NCI-H146 (cell line): ENCODE measurements at places on chromosomes 1 and 21.

GRCh38 chr1:208587110-208587509 is 342.9 kb upstream of the PLXNA2 start:
- no peak for DNase-seq

GRCh38 chr1:173294843-173295242 is 87.7 kb upstream of the TNFSF4 start:
- DNase-seq = no peak

DNA sequence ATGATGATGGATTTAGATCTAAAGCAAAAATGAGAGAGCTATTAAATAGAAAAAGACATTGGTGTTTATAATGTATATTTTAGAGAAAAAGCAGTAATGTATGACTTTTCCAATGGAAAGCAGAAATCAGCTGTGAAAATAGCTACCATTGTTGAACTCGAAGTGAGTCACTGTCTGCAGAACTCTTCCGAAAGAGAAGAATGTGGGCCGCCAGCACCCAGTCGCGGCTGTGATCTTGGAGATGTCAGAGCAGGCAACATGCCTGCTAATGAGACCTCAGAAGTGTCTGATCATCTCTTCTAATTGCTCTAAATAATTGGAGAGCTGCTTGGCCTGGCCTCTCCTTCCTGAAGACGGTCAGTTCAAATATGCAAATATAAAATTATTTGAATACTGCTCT is 333.6 kb upstream of the RUNX1 start:
- DNase-seq = no peak

- DNase-seq = no peak
These were observed 58.2 kb upstream of the ADAR start for GRCh38 chr1:154666051-154666790.

GRCh38 chr1:229209386-229209785 is 61.5 kb upstream of the RAB4A start:
- DNase-seq = no peak

- DNase-seq = no peak
These were observed 185.1 kb upstream of the LMO4 start for GRCh38 chr1:87143413-87144135.

- DNase-seq = peak; percentile 94
These were observed 94.5 kb upstream of the LPGAT1 start for GRCh38 chr1:211925016-211925415.

- DNase-seq = no peak
These were observed 16.2 kb downstream of the WASF2 start for GRCh38 chr1:27473755-27474154.

DNA sequence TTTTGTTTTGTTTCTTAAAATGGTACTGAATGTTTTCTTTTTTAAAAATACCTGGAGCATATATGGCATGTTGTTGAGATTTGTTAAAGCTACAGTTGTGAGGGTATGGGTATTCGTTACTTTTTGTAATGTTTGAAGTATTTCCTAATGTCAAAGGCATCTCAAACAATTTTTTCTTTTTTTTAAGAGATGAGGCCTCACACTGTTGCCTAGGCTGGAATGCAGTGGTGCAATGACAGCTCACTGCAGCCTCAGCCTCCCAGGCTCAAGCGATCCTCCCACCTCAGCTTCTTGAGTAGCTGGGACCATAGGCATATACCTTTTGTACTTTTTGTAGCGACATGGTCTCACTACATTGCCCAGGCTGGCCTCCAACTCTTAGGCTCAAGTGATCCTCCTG is 16.1 kb downstream of the CLCN6 start:
- no peak for DNase-seq

DNA sequence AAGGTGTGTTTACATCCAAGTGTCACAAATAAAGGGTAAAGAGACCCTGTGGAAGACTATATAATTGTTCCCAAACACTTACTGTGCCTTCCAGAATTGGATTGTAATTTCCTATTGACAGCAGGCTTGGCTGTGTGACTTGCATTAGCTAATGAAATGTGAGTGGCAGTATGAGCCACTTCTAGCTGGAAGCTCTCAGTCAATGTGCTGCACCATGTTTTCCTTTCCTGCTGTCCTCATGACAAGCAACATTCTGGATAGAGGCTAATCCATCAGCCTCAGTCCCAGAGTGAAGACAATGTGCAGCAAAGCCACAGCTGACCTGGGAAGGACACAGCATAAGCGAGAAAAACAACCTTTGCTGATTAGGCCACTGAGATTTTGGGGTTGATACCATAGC is 5.9 kb upstream of the FOXJ3 start:
- peak; percentile 66 for DNase-seq

GRCh38 chr1:212182579-212182978 is 102.6 kb upstream of the PPP2R5A start:
- DNase-seq = no peak

DNA sequence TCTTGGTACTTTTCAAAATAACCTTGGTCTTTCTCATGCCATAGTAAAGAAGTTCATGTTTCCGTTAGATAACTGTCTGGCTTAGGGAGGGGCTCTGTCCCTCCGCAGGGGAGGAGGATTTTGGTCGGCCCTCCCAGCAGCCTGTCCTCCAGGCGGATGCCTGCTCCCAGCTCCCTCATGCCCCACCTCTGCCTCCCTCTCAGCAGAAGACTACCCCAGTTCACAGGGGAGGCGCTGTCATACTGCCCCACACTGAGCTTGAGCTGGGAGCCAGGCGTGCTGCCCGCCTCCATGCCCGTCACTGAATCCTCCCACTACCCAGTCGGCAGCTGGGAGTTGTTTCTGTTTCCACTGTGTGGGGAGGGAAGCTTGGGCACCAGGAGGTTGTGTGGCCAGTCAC is 127.3 kb downstream of the CAMTA1 start:
- DNase-seq = no peak

GRCh38 chr21:16838331-16838730 is 674.5 kb upstream of the CXADR start:
- DNase-seq = no peak

DNA sequence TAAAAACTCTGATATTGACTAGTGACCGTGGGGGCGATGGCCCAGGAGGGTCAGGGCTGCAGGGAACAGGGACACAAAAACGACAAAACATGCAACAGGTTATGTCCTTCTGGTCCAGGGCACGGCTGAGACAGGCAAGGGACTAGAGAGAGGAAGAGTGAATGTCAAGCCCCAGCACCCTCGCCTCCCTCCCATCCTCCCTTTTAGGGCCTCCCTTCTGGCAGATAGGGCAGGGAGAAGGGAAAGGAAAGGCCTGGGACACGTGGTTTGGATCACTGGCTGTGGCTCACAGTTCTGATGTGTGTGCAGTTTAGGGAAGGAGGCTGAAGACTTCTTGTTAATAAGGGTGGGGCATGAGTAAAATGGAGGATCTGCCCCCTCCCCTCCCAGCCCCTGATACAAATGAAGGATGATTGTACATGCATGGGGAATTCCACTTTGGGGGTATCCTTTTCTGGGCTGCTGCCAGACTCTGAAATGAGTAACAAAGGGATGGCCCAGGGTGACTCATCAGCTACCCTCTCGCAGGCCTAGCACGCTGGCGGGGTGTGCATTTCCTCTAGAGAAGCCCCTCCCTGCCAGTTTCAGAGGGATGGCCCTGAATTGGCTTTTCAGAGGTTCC is 14.2 kb downstream of the CAPN2 start:
- no peak for DNase-seq

DNA sequence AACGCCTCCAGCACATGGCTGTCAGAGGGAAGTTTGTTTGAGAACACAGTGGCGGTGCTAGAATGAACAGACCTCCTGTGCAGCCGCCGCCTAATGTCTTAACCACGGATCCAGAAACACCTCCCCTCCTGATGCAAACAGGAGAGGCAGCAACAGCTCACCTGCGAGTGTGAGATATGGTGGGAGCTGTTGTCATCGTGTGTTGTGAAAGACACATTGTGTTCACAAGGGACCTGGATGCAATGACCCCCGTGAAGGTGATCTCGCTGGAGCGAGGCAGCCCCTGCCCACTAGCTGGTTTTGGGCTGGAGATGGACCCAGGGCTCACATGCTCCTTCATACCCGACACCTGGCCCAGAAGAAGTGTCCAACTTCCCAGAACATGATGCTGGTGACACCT is 315.3 kb upstream of the C1orf174 start:
- DNase-seq = no peak

GRCh38 chr1:30760596-30761324 is 3.2 kb upstream of the LAPTM5 start:
- peak; percentile 21 for DNase-seq

GRCh38 chr1:106620521-106620954 is 435.9 kb upstream of the PRMT6 start:
- no peak for DNase-seq

DNA sequence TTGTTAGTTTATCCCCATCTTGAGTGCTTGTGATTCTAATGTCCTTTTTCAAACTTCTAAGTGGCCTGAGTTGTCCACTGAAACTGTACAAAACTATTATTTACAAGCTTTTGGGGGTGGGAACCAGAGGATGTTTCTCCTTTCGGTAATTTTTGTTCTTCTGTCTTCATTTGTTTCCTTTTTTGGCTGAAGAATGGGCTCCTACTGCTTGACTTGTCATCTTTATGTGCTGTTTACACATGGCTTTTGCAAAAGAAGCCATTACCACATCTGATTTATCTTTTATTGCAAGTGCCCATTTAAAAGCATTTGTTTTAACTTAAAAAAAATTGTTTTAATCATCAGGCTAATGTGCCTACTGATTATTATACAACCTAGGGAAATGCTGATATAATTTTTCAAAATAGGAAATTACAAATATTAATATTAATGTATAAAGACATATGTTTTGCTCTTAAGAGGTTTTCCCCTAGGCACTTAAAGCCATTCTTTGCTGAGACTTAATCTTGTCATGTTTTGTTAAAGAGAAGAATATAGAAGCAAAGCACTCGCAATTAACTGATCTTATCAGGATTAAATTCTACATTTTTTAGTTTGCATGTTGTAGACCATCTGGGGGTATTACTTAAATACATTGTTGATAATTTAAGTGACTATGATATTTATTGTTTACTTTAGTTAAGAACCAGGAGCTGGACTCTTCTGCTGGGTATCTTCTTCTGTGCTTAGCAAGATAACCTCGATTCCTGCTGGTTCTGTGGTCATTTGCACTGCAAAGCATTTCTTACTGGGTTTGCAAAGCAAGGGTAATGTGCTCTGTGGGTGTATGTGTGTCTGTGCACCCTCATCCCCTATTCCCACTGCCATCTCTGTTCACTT is 40.1 kb downstream of the TMEM200B start:
- no peak for DNase-seq

GRCh38 chr1:88063605-88064004 is 620.5 kb upstream of the PKN2 start:
- no peak for DNase-seq

GRCh38 chr1:234710936-234711724 is 101.2 kb upstream of the IRF2BP2 start:
- no peak for DNase-seq

DNA sequence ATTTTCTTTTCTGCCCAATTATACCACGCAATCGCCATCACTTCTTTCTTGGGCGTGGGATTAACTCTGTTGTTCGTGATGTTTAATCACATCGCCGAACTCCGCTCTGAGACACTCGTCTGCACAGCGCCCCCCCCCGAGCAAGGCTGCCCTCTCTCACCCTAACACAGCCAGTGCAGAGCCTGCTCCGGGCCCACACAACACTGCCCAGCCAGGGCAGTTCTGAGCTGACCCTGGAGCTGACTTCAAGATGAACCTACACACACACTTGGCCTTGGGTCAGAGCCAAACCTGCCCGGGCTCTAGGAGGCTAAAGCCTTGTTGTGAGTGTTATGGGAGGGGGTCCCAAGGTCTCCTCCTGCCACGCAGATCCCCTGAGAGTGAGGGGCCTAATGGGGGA is 64.6 kb upstream of the LRP8 start:
- no peak for DNase-seq

- DNase-seq = no peak
These were observed 13.7 kb downstream of the SLC45A3 start for GRCh38 chr1:205666372-205667166.

DNA sequence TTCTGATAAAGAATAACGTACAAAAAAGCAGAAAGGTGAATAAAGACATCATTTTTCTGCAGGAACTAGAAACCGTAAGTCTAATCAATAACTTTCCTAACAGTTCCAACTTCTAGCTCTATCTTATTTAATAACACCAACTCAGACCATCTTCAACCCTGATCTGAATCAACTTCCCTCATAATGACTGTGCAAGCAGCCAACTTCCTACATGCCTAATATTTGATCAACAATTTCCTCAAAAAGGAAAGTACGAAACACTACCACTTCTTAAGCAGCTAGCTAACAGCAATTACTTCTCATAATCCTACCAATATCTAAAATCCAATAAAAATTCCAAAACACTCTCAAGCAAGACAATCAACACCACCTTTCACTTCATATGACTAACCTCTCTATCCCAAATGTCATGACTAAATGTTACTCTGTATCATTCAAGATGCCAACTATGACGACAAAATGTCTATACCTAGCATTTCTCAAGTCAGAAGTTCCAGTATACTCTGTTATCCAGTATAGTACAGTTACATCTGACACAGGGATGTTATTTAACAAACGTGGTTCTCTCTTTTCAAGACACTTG is 1.7 kb downstream of the COP1 start:
- no peak for DNase-seq

DNA sequence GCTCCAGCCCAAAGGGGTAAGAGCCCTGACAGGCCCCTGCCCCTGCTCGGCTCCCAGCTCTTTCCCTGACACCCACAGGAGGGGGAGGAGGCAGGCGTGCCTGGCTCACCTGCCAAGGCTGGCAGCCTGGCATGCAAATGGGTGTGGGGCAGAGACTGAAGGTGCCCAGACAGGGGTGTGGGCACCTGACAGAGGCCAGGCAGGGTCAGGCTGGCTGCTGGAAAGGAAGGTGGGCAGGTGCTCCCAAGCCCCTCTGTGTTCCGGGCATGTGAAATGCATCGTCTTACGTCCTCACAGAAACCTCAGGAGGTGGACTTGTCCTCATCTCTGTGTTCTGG is 19.4 kb upstream of the CASZ1 start:
- no peak for DNase-seq

GRCh38 chr1:150567717-150568593 is 11.5 kb downstream of the MCL1 start:
- peak; percentile 69 for DNase-seq

DNA sequence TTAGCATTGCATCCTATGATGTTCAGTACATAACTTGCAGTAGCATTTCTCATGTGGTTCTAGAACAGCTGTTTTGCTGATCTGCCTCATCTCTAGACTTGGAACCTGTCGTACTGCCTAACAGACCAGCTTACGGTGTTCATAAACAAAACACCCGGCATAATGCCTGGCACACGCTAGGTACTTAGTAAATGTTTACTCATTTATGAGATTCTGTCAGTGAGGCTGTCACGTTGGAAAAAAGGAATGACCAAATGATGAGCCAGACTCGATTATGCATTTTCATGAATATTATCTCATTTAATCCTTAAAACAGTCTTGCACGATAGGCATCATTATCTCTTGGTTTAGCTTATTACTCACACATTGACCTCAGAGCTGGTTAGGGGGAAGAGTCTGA is 46.4 kb downstream of the CACHD1 start:
- DNase-seq = no peak

GRCh38 chr1:100354971-100355394 is 2.7 kb downstream of the CDC14A start:
- DNase-seq = peak; percentile 65

GRCh38 chr1:234706931-234707330 is 97.0 kb upstream of the IRF2BP2 start:
- DNase-seq = no peak

GRCh38 chr1:85544689-85545215 is 35.8 kb upstream of the CCN1 start:
- no peak for DNase-seq

- DNase-seq = no peak
These were observed 50.4 kb downstream of the CD34 start for GRCh38 chr1:207860531-207860930.

- DNase-seq = no peak
These were observed 33.5 kb upstream of the ABCD3 start for GRCh38 chr1:94384485-94385265.

GRCh38 chr1:113714606-113715269 is 44.5 kb downstream of the PHTF1 start:
- no peak for DNase-seq
